ENCODE measurements at places on chromosomes 3 and 15.

- no peak for DNase-seq
Observed at GRCh38 chr3:139227165-139227564, 116.7 kb upstream of the MRPS22 start.

DNA sequence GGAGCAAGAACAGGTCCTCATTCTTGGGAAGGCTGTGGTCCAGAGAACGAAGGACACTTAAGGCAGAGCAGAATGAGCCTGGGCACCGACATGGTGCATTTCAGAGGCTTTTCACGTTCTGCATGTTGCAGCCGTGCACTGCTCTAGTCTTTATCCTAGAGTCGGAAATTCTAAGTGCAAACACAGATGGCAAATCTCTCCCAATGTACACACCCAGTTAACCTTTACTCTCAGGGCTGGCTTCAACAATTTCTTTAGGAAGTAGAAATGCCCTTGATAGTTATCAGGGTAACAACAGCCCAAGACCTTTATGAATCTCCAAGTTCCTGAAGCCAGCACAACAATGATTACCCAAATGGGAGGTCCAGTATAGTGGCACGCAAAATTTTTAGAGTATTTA is 39.1 kb upstream of the LRTM1 start:
- DNase-seq, result no peak

GRCh38 chr15:34657469-34658127 is 74.1 kb upstream of the GOLGA8B start:
- no peak for DNase-seq

- DNase-seq, result no peak
Observed at GRCh38 chr3:123766193-123767008, 117.7 kb downstream of the MYLK start.
